Effector memory CD4-positive, alpha-beta T cell (primary cell): ENCODE measurements at places on chromosomes 3 and 15.

GRCh38 chr3:52534281-52535183, 875 bp upstream of the NT5DC2 start:
- no peak for DNase-seq

GRCh38 chr3:51283421-51283820, 101.7 kb upstream of the MANF start:
- DNase-seq, result no peak

DNA sequence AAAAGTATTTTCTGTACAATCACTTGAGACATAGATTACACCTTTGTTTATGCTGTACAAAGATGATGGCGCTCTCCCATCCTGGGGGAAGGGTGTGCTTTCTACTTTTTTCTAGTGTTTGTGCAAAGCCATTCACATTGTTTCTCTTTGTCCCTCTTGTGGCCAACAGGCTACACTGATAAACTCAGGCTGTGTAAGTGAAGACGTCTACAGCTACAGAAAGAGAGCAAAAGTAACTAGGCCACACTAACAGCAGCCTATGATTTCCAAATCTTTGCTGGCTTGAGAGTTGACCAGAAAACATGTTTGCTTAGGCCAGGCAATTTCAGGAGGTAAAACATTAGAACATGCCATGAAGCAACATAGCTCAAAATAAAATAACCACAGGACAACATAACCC, 75.1 kb downstream of the FOXB1 start:
- DNase-seq, result no peak

DNA sequence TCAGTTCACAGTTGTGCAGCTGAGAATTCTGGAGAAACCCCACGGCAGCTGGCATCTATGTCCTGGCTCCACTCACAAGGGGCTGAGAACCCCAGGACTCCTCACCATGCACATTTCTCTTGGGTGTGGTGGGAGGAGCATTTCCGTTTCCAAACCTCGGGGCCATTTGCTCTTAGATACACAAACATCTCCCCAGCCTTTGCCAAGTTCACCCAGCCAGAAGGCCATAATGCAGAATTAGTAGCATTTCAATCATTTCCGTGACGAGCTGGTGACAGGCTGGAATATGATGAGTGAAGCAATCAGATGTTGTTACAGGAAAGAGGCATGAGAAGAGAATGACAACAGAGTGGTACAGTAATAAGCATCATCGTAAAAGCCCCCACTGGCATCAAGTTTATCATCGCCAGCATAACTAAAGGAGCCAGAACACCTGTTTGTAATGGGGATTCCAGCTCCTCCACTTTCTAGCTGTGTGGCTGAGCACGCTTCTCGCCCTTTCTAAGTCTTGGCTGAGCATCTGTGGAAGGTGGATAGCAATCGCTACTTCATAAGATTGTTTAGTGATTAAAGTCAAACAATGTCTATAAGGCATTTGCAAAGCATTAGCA, 82.0 kb downstream of the LIPC start:
- no peak for DNase-seq

- DNase-seq, result no peak
These were observed 128.2 kb upstream of the OSTN start for GRCh38 chr3:191070762-191071403.

GRCh38 chr3:121063628-121064027, 155.6 kb downstream of the STXBP5L start:
- no peak for DNase-seq

- DNase-seq, result no peak
These were observed 7.1 kb downstream of the THBS1 start for GRCh38 chr15:39587731-39588530.

GRCh38 chr3:157610876-157611535, 107.8 kb upstream of the VEPH1 start:
- DNase-seq, result no peak

DNA sequence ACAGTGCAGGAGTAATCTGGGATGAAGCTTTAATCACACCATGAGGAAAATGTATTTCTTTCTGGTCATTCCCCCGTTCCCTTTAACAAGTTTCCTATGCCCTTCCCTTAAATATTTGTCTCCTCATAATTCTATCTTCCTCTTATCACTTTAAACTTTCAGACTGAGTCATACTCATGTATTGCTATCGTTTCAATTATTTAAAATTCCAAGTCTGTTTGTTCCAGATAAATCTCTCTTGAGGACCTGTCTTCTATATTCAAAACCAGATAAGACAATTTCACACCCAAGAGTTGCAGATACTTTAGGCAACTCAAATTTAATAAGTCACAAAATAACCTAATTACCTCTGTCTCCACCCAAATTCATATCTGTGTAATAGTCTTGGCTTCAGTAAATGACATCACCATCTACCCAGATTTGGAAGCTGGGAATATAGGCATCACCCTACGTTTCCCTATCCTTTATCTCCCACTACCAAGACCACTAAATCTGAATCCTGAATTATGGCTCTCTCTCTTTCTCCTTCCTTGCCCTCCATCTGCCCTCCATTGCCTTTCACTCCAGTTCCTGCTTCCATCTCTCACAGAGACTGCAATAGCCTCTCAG, 220.1 kb downstream of the PYDC2 start:
- no peak for DNase-seq

DNA sequence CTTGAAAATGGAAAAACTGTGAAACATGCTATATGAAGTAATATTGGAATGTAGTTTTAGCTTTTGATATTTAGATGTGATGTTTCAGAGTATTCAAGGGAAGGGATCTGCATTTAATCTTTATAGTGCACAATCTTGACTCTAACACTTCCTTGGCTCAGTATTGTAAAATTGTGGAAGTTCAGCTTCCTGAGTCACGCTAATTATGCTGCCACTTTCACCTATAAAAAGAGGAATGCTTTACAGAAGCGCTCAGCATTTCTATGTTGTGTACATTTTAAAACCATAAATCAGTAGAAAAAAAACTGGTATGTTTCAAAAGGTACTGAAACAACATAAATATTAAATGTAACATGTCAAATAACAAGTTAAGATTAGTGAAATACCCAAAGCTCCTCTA, 32.6 kb downstream of the SERPINI2 start:
- DNase-seq, result no peak

GRCh38 chr3:71649757-71650156, 66.2 kb upstream of the FOXP1 start:
- DNase-seq, result no peak

GRCh38 chr15:58361273-58361759, 70.5 kb upstream of the LIPC start:
- no peak for DNase-seq

GRCh38 chr3:10232137-10232536, 16.1 kb upstream of the TATDN2 start:
- no peak for DNase-seq

GRCh38 chr3:63467392-63467791, 185.1 kb upstream of the SNTN start:
- no peak for DNase-seq

DNA sequence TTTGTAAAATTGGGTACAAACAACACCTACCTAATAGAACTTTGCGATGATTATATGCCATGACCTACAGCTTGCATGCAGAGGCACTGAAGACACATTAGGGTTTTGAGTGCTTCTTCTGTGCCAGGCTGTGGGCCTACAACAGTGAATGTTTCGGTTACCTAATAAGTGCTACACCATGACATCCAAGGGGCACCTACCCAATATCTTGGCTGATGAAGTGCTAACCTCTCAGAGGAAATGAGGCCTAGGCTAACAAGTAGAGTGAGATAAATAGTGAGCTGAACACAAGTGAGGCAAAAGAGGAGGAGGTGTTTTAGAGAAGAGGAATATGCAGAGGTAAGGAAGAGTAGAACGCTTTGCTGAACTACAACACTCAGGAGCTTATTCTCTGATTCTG, 12.2 kb upstream of the RASGRP1 start:
- DNase-seq, result no peak

GRCh38 chr3:23711916-23712494, 93.8 kb upstream of the UBE2E1 start:
- no peak for DNase-seq
